ENCODE measurements at places on chromosomes 12 and 14.

DNA sequence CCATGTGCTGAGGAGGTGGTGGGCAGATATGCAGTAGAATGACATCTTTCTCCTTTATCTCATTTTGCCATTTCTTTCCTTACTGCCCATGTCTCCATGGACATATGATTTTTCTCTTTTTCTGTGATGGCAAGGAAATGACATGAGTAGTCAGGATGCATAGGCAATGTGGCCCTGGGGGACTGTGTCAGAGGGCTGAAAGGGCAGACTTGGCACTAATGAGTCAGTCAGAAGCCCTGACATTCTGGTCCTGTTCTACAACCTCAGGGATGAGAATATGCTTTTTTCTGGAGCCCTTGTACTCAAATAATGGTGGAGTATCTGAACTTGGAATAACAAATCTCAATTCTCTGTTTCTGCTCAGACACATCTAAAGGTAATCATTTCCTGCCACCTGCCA is 167.8 kb downstream of the TMEM117 start:
- DNase-seq, result no peak

- DNase-seq, result no peak
Observed at GRCh38 chr14:37864128-37864527, 268.7 kb downstream of the TTC6 start.

DNA sequence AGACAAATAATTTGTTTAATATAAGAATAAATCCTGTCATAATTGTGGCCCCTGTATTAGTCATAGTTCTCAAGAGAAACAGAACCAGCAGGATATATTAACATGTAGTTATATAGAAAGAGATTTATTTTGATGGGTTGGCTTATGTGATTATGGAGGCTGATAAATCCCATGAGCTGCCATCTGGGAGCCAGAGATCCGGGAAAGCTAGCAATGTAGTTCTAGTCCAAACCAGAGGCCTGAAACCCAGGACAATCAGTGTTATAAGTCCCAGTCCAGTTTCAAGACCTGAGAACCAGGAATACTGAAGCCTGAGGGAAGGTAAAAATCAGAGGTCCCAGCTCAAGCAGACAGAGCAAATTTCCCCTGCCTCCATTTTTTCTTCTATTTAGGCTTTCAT is 435.8 kb downstream of the RPL10L start:
- DNase-seq, result no peak

- DNase-seq, result no peak
Observed at GRCh38 chr12:87939182-87939581, 90.0 kb downstream of the C12orf50 start.

DNA sequence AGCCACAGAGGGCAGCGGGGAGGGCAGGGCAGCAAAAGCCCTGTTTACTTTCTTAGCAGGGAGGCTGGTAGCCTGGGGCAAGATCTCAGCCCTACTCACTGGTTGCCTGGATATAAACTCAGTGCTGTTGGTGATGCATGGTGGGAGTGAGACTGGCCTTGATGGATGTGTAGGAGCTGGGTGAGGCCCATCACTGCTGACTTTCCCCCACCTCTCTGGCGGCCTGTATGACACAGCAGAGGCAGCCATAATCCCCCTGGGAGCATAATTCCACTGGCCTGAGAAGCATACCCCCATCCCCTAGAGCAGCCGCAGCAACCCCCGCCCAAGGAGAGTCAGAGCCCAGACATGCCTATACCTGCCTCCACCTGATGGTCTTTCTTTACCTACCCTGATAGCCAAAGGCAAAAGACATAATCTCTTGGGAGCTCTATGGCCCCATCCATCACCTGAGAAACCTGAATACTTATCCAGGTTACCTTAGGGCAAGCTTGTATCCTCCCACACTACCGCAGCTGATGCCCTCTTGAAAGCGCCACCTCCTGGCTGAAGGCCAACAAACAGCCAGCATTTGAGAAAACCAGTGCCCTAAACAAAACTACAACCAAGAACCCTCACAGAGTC is 59.3 kb downstream of the DNAI7 start:
- peak; percentile 38 for DNase-seq

GRCh38 chr14:105503935-105504692 is 13.1 kb downstream of the TEDC1 start:
- DNase-seq, result peak; percentile 23

- DNase-seq, result no peak
Observed at GRCh38 chr12:58914457-58914856, 5.8 kb downstream of the LRIG3 start.

- DNase-seq, result no peak
Observed at GRCh38 chr12:2338991-2339431, 286.2 kb downstream of the CACNA1C start.

DNA sequence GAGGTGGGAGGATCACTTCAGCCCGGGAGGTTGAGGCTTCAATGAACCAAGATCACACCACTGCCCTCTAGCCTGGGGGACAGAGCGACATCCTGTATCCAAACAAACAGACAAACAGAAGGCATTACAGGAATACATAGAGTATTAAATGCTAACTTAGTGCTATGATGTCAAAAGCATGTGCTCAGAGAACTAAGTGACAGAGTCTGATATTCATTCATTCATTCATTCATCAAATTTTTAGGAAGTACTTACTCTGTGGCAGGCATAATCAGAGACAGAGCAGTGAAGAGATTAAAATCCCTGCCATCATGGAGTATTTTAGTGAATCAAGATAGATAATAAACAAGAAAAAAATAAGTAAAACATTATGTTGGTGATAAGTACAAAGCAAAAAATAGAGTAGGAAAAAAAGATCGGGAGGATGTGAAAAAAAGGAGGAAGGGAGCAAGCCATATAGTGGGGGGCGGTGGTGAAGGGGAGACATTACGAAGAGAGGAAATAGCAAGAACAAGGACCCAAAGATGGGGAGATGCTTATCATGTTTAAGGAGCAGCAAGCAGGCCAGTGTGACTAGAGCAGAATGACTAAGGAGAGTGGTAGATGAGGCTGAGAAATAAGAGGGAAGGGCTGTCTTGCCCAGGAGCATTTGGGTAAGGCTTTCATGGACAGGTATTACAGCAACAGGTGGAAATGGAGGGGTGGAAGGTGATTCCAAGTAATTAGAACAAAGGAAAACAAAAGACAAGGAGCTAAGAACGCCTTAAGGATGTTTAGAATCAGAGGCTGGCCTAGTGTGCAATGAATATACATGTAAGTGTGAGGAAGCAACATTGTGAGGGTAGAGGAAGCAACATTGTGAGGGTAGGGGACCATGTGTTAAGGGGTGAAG is 2.8 kb downstream of the MAP4K5 start:
- DNase-seq, result peak; percentile 12

GRCh38 chr12:95554532-95555071 is 3.3 kb upstream of the USP44 start:
- peak; percentile 75 for DNase-seq

GRCh38 chr14:74140374-74140850 is 55.7 kb downstream of the LIN52 start:
- peak; percentile 50 for DNase-seq

- DNase-seq, result no peak
Observed at GRCh38 chr14:50018201-50018932, 98.0 kb downstream of the VCPKMT start.

DNA sequence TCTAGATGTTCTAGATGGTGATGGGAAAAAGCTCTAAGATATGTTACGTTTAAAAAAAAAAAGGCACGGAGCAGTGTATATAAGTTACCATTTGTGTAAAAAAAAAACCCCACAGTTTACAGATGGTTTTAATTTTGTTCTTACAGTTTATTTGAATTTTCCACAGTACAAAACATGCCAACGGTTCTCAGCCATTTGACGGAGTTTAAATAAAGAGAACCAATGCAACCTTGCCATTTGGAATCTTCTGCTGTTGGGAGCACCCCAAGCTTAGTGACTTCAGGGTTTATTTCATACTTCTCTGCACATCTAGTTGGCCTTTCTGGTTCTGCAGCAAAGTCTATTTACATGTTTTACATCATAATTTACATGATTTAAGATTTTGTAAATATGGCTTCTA is 7.7 kb upstream of the HPD start:
- DNase-seq, result no peak

DNA sequence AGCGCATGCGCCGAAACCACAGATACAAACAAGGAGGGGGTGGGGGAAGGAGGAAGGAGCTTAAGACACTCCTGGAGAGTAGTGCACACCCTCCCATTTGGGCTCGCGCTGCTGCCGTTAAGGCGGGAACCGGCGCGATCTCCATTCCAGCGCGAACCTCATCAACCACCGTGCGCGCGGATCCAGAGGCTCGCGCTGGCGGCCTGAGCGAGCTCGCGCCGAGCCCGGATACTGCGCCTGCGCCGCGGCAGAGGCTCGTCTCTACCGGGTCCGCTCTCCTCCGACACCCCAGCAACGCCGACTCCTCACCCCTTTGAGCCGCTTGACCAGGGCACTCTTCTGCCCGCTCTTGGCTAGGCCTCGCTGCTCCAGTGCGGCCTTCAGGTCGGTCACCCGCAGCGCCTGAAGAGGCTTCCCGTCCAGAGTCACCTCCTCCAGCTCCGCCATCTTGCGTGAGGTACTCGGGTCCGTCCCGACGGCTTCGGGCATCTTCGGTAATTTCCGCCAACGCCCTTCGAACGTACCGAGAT is at the start of gene ACIN1:
Gene ACIN1, minus strand, starts transcription at position 471 of the 530 bp plus-strand sequence. Its CDS starts 24 bp downstream, at position 447.
- peak; percentile 92 for DNase-seq

DNA sequence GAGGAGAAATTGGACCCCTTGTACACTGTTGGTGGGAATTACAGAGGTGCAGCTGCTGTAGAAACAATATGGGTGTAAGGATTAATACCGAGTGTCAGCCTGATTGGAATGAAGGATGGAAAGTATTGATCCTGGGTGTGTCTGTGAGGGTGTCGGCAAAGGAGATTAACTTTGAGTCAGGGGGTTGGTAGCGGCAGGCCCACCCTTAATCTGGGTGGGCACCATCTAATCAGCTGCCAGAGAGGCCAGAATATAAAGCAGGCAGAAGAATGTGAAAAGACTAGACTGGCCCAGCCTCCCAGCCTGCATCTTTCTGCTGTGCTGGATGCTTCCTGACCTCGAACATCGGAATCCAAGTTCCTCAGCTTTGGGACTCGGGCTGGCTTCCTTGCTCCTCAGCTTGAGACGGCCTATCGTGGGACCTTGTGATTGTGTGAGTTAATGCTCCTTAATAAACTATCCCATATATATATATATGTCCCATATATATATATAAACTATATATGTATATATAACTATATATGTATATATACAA is 38.4 kb upstream of the PPP2R5C start:
- no peak for DNase-seq

DNA sequence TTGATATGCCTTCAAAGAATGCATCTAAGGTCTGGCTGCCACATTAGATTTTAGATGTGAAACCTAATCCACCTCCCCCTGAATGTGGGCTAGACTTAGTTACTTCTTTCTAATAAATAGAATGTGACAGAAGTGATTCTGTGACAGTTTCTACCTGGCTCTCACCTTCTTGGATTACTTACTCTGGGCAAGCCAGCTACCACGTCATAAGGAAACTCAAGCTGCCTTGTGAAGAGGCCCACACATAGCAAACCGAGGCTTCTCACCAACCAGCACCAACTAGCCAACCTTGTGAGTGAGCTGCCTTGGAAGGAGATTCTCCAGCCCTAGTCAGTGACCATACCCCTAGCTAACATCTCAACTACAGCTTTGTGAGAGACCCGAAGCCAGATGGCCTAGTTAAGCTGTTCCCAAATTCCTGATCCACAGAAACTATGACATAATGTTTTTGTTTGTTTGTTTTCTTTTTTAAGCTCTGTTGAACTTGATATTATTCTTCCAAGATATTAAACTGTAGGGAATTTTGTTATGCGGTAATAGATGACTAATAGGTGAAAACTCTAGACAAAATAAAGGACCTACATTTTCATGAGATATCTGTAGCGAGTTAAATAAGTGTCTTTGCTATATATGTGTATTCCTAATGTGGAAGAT is 6.2 kb downstream of the GPR19 start:
- DNase-seq, result no peak

- DNase-seq, result no peak
Observed at GRCh38 chr12:52686063-52686462, 5.9 kb upstream of the KRT1 start.

DNA sequence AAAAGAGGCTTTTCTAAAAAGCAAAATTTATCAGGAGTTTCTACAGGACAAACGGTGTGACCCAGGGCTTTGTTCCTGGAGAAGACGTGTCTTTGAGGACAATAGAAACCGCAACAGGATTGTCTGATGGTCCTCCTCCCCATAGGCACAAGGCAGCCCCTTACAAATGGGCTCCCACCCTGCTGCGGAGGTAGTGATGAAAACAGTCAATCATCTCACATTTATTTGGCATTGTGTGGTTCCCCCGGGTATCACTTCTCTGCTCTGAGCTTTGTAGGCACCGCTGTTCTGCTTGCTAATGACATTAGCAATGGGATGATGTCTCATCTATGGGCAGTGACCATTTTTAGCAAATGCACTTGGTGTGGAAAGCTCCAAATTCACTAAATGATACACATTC is 155.5 kb upstream of the TMPO start:
- DNase-seq, result no peak

GRCh38 chr12:130764073-130764472 is 48.0 kb upstream of the RIMBP2 start:
- peak; percentile 34 for DNase-seq

GRCh38 chr14:90809530-90810312 is 6.5 kb downstream of the TTC7B start:
- DNase-seq, result no peak

DNA sequence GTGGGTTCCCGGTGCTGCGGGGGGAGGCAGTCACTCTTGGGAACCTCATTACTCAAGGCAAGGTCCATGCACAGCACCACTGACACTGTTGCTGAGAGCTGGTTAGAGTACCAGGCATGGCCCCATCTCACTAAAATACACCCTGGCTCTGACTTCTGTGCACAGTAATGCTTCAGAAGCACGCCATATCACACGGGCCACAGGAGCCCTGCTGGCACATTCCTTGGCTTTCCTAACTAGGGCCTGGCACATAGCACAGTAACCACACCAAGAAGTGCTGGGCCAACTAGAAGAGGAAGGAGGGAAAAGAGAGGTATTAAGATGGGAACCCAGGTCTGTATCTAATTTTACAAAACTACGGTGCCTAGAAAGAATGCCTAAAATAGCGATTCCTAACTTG is 13.5 kb upstream of the RAB35 start:
- DNase-seq, result no peak

- DNase-seq, result peak; percentile 85
Observed at GRCh38 chr12:1848745-1849144, 28.4 kb downstream of the LRTM2 start.

GRCh38 chr12:52667509-52667908 is 12.7 kb downstream of the KRT1 start:
- DNase-seq, result no peak

DNA sequence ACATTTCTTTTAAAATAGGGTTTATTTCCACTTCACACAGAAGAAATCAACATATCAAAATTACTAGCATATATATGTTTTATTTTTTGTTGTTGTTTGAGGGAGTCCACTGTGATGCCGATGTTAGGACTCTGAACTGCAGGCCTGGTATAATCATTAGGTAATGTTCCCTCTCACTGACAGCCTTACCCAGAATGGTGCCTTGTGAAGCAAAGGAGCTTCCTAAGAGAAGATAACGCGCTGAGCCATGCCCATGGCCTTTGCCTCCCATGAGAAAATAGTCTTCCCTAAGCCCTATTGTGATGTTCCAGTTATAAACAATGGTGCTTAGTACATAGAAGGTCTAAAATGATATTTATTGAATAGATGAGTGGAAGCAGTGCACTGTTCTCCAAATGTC is 12.0 kb downstream of the GNG2 start:
- DNase-seq, result no peak

GRCh38 chr14:100721568-100721967 is 5.1 kb upstream of the DLK1 start:
- no peak for DNase-seq

- no peak for DNase-seq
Observed at GRCh38 chr12:51122844-51123243, 39.4 kb upstream of the CSRNP2 start.

All from NB4 (cell line).